ENCODE measurements at places on chromosomes 2 and 18. TPM values are rescaled to one million over a fixed set of nuclear protein-coding genes. Genes with fewer than 3 reads are reported as not detected.

Gene MYL1
- not detected for total RNA-seq

Gene CLEC4F
- total RNA-seq = 0.13 TPM

Gene ATP6V1B1
- total RNA-seq = 0.76 TPM

Gene L3MBTL4
- total RNA-seq = 10.8 TPM

Gene IKZF2
- total RNA-seq = 0.65 TPM

Gene KCNE4
- 0.65 TPM for total RNA-seq

Gene OSR1
- total RNA-seq = under 0.01 TPM

Gene FOXI3
- total RNA-seq = not detected

Gene ASPRV1
- 0.16 TPM for total RNA-seq

Gene HS1BP3
- 20.6 TPM for total RNA-seq

Gene DAPL1
- not detected for total RNA-seq

Gene MAL
- not detected for total RNA-seq

Gene DNAH7
- total RNA-seq = 0.06 TPM

Gene RESP18
- total RNA-seq = not detected

Gene LAMA3
- total RNA-seq = 12.6 TPM

Gene TEKT4
- not detected for total RNA-seq

Gene ILKAP
- total RNA-seq = 34.5 TPM
